ENCODE measurements at places on chromosomes 4 and X.
A peak's percentile ranks its signal among the peaks of the same experiment; 100 is the strongest.

GRCh38 chr4:8850830-8851188, 20.8 kb downstream of the HMX1 start:
- no peak for DNase-seq

- no peak for DNase-seq
These were observed 39.6 kb downstream of the PALLD start for GRCh38 chr4:168536448-168536847.

DNA sequence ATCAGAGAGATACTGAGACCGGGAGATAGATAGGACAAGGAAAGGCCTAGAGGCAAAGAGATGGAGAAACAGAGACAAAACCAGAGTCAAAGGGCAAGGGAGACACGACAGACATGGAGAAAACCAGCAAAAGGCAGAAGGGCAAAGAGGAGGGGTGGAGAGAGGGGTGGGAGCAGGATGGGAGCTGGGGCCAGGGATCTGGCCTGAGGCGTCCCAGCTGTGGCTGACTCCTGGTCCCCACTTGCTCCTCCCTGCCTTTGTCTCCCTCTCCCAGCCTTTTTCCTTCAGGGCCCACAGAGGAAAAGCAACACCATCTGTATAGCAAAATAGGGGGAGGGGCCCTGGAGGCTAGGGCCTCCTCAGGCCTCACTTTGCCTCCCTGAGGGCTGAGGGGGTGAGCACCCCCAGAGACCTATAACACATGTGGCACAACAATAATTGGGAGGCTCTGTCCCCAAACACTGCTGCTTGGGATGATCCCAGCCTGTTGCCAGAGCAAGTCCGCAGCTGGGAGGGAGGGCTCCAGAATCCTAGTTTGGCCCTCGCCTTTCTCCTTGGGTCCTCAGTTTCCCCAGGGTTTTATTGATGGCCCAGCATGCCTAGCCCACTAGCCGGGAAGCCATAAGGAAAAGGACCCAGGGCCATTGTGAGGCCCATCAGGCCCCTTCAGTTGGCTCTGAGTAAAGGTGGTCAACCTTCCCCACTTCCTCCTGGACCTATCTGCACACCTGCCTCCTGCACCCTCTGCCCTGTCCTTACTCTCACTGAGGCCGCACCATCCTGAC, 96.8 kb downstream of the PJA1 start:
- no peak for DNase-seq

GRCh38 chrX:115388879-115389278, 99.4 kb downstream of the LUZP4 start:
- no peak for DNase-seq

GRCh38 chrX:63754136-63754859, 30.7 kb downstream of the ARHGEF9 start:
- DNase-seq, result no peak

DNA sequence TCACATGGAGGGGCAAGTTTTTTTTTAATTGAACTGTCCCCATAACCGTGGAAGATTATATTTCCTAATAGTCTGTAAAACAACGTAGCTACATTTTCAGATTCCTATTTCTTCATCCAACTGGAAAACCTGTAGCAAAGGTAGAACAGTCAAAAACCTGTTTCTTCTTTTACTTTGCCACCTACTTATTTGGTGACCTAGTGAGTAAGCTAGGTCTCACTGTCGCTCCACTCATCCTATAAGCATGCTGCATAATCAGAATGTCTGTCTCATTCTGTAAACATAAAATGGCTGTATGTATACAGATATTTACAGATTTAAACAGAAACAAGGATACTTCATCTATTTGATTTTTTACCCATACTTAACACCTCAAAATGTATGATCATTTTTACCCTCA, 20.4 kb downstream of the MAML3 start:
- DNase-seq, result peak; percentile 39

- DNase-seq, result no peak
These were observed 59.7 kb upstream of the VCX3B start for GRCh38 chrX:8404926-8405325.

GRCh38 chrX:97682991-97683840, 799.5 kb downstream of the RPA4 start:
- no peak for DNase-seq

DNA sequence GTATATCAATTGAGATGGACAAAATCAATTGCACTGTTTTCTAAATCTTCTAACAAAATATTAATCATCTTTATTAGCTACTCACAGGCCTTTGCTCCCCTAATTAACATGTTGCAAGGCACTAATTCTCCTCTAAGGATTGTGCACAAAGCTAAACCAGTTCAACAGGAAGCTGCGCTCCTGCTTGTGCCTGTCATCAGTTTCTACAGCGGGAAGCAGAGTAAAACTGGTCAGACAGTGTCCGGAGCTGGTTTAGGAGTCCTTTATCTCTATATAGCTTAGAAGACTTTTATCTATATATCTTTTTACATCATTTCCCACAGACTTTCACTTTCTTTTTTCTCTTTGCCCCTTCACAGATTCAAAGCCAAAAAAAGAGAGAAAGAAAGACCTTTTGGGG, 79.1 kb downstream of the ELOVL6 start:
- DNase-seq, result no peak

GRCh38 chr4:127238956-127239475, 393.7 kb upstream of the INTU start:
- DNase-seq, result no peak

GRCh38 chr4:117512414-117512813, 427.0 kb upstream of the TRAM1L1 start:
- DNase-seq, result no peak

DNA sequence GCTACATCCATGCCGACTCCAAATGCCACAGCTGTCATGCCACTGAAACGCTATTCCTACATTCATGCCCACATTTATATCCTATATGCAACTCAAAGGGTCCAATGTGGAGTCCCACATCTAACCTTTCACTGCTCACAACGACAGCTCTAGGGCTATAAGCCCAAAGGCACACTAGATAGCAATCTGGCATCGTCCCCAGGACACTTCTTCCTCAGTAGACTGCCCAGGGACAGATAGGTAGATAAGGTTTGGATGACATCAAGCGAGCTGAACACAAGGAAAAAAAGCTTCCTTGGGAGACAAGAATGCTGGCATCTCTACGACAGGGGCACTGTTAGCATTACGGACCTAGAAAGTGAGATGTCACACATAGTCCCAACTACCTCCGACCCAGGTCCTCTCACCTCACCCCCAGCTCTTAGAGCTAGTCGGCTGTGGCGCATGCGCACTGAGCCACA, 685 bp downstream of the RAB9B start:
- peak; percentile 66 for DNase-seq

GRCh38 chrX:13074297-13075262, 30.2 kb upstream of the FAM9C start:
- DNase-seq, result no peak

DNA sequence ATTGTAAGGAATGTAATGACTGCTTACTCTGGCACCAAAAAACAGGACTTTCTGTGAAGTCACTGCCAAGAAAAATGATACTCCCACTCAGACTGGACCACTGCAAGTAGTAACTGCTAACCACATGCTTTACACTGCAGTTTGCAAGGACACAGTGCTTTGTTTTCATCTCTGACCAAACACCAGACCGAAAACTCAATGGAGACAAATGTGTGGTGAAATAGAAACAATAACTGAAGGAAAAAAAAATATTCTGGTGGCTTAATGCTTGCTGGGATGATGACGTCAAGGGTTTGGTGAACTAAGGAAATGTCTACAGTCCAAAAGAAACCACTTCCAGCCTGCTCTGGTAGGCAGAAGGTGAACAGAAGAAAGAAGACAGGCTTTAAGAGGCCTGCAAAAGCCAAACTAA, 13.2 kb downstream of the GPC4 start:
- DNase-seq, result no peak

DNA sequence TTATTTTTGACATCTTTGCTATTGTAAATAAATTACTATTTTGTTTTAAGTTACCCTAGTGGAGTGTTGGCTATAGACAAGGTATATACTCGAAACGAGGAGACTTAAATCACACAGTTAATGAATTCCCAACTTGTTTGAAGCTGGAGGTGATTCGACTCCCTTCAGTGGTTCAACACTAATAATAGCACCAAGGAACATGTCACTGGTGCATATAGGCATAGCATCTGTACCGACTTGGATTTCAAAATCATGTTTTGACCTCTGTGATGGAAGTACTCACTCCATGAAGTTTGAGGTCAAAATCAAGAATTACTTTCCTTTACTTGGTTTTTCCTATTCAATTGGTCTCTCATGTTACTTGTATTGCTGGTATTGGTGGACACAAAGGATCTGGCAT, 66.5 kb downstream of the ZFX start:
- DNase-seq, result no peak

DNA sequence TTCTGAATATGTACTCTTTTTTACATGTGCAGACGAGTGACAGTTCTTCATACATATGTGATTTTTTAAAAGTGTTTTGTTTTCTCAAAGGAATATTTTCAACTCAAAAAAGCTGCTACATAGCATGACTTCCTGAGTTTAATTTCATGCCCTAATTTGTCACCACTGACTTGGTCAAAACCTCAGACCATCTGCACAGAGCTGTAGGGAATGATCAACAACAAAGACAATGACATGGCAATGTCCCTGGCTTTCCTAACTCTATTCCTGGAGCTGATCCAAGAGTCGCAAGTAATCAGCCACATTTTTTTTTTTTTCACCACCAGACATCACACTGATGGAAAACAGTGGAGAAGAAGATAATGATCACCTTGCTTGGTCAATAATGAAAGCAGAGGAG, 97.7 kb downstream of the TMA16 start:
- no peak for DNase-seq

DNA sequence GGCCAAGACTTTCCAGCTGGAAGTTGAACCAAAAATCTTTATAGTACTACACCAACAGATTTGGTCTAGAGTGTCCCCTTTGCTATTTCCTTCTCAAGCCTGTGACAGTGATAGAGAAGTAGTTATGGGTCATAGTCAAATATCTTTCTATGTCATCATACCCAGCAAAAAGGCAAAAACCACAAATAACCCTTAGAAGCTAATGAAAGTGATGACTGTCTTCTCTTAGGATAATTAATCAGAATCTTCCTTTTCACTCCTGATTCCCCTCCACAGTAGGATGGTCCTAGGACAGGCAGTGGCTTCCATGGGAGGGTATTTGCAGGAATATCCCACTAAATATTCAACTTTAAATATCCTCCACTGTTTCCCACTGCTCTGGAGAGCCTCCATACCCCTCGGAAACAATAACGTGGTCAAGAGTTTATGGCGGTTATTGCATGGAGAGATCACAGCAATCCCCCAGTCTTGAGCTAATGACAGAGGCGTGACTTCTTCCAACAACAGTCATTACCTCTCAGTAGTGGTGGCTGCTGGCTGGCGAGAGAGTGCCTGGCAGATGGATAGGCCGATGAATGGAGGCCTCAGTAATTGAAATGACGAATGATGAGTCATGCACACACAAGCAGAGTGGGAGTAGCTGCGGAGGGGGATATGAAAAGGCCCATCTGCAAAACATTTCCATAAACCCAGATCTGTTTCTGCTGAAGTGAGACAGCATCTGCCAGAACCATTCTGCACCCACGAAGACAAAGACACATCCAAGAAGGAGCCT, 154.9 kb downstream of the STK32B start:
- peak; percentile 9 for DNase-seq

DNA sequence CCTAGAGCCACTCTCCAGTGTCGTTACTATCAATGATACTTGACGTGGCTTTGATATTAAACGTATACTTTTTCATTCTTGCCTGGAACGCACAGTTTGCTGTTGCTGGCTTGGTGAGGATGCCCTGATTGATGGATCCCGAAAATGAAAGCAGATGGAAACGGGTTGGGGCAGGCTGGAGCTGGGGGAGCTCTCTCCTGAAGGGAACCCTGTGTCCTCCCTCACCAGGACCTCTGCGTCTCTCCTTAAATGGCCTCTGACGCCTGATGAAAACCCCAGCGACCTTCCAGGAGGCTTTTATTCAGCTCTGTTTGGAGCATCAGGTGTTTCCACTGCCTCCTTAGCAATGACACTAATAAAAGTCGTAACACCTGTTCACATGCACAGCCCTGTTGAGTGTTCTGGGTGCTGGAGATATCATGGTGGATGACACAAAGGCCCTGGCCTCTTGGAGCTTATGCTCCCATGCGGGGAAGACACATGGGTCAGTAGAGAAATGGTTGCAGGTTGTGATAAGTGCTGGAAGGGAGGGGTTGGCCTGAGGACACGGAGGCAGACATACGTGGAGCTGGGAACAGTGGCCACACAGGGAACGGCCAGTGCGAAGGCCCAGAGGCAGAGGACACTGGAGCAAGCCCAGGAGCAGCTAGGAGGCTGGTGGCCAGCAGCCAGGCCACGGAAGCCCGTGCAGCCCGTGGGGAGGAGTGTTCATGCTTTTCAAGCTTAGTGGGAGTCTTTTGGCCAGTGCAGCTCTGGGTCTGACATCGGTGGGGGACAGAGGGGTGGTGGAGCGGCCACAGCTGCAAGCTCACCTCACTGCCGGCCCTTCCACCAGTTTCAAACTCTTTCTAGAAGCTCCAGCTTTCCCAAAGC, 7.5 kb downstream of the MSANTD1 start:
- DNase-seq, result no peak

- no peak for DNase-seq
These were observed 74.4 kb downstream of the RPS3A start for GRCh38 chr4:151173871-151174270.

GRCh38 chrX:47751670-47752069, 85.0 kb upstream of the ZNF81 start:
- DNase-seq, result no peak

- DNase-seq, result peak; percentile 38
These were observed at the start of gene TMEM185A for GRCh38 chrX:149631234-149632165. Gene TMEM185A, minus strand, starts transcription at chrX:149631792. Its CDS starts 212 bp downstream, at chrX:149631580.
